ENCODE measurements at places on chromosomes 6 and 20.

DNA sequence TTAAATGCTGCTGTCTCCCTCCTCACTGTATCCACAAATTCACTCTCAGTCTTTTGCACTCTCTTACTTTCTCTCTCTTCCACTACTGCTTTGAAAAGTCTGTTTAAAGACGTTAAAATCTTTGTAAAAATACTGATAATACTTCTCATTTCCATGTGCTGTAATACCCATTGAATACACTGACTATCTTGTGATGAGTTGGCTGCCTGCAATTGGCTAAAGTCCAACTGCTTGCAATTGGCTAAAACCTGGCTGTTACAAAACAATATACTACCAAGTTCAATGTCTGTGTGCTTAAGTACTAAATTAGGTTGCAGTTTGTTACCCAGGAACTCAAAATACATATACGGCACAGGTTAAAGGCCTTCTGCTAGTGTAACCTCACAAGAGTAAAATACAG, 264.8 kb downstream of the THBS2 start:
- no peak for DNase-seq

DNA sequence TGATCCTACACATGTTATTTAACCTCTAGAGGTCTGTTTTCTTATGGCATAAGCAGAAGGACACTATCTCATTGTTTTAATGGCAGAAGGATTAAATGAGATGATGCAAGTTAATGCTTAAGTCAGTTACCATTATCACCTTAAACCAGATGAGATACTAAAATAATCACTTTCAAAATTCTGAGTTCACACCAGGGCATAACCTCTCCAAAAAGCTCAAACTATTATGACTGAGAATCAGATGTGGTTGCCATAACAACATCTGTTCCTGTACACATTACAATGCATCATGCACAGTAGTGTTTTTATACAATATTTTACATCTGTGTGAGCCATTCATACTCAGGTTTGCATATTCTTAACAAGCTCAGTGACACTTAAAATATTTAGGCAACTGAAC, 10.2 kb downstream of the ADNP start:
- DNase-seq, result no peak

DNA sequence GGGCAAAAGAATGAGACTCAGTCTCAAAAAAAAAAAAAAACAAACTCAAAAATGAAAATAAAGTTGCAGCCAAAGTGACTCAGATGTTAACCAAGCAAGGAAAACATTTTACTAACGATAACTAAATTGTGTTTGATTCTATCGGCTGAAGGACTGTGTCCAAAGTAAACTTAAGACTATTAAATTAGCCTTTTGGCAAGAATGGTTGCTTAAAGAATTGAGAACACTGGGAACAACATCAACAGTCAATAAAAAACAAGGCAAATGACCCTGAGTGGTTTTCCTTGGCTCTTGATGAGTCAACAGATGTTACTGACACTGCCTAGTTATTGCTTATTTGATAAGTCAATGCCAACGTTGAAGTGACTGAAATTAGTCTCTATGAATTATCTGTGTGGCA, 36.7 kb downstream of the POU3F2 start:
- DNase-seq, result no peak

DNA sequence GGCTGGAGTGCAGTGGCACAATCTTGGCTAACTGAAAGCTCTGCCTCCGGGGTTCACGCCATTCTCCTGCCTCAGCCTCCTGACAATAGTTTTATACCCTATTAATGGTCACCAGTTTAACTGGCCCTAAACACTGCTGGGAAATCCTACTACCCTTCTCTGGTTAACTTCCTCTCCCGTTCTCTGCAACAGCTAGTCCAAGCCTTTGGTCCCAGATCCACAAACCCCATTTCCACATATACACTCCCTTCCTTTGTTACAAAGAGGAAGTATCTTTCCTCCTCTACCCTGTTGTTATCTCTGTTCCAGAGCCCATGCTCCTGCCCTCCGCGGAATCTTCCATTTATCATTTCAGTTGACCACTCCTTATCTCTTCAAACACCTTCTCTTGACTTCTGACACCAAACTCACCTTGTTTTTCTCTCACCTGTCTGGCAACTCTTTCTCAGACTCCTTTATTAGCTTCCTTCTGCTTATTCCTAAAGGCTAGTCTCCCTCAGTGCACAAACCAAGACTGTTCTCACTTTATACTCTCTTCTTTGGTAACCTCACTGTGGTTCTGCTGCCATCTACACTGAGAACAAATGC, 25.0 kb upstream of the TBC1D22B start:
- no peak for DNase-seq

DNA sequence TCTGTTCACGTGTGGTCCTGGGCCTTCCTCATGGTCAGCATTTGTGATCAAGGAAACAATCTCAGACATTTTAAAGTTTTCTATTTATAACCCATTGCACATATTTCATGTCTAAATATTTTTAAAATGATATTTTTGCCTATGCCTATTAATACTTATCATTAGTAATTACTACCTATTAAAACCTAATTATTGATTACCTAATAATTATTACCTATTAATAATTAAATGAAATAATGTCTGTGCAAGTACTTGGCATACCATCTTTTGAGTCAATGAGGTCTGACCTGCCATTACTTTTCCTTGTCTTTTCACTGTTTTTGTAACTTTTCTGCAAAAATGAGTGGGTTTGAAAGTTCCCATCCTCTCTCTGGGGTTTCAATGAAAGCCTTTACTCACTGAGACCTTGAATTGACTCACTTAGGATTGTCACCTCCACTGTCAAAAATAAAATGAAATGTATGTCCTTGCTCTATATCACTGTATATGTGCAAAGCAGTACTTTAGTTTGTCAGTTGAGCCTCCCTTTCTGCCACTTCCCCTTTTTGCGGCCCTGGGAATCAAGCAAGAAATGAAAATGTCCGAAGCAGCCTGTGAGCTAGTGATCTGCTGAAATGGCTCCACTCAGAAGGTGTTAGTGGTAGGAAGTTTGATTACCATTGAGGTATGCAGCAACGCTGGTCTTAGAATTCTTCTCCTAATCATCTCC, 87.8 kb downstream of the L3MBTL3 start:
- no peak for DNase-seq

Data from stimulated activated CD8-positive, alpha-beta memory T cell treated with anti-CD3 and anti-CD28 coated beads, Interleukin-2, amount 100 ng/mL, for 1 hour (primary cell).